Stimulated activated CD8-positive, alpha-beta memory T cell treated with anti-CD3 and anti-CD28 coated beads, Interleukin-2, amount 100 ng/mL, for 1 hour (primary cell): ENCODE measurements at places on chromosomes 3 and 15.

DNA sequence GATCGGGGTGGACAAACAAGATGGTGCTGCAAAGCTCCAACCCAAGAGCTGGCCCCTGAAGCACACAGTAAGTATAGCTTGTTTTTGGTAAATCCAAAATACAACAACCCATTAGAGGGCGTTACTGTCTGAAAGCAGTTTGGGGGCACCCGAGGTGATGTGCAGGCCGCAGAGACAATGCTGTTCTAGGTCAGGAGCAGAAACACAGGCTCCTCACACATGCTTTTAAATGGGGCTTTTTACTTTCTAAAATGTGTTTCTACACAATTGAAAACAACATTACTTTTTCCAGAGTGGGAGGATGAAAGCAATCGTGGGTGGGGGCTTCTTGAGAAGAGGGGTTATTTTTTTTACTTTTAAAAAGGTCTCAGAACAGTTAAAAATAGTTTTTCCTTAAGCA lies 1029.3 kb upstream of the CFAP20DC start:
- no peak for DNase-seq

DNA sequence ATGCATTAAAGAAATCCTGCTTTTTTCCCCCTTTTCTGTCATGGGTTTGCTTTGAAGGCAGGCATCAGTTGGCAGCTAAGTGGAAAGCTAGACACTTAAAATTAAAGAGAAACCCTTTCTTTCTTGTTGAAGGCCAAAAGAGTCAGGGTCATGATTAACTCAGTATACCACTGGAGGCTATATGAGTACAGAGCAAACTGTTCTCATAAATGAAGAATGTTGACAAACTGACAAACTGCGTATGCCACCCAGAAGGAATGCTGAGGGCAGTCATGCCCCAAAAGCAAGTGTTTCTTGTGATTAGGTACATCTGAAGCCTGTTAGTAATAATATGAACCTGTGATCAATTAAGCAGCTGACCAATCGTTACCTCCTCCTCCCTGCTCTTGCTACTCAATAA lies 43.6 kb upstream of the COL6A6 start:
- no peak for DNase-seq

DNA sequence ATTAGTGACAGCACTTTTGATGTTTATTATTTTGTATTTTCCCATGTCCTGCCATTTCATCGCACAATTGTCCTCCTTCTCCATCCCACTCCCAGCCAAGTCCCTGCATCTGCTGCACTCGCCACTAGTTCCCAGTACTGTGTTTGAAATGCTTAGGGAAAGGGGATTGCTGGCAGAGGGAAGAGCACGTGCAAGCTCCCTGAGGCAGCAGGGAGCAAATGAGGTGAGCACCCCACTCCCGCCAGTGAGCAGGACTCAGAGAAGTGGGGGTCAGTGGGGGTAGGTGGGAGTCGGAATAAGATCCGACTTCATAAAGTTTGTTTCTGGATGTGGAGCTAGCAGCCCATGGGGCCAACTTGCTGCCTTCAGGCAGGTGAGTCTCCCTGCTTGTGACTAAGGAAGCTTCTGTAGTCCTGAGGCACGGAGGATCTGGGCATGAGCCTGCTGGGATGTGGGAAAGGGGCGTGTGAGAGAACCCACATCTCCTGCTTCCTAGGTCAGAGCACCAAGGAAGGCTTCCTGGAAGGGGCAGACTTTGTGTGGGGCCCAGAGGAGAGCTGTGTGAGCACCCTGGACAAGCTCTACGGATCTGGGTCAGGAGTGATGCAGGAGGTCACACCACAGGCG lies 99.7 kb upstream of the TLE3 start:
- no peak for DNase-seq

DNA sequence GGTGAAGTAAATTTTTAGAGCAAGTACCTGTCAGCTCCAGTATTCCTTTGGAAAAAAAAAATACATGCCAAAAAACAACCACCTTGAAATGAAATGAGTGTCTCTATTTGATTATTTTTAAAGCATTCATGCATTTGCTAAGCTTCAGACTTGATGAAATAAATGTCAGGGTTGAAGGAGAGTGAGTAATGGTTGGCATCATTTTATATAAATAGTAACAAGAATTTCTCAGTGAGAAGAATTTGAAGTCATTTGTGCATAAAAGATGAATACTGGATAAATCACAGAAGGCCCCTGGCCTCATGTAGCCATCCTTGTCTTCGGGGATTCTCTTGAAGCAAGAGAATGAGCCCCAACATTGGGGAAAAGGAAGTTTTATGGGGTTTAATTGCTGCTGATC lies 318.4 kb downstream of the LPP start:
- DNase-seq = no peak

DNA sequence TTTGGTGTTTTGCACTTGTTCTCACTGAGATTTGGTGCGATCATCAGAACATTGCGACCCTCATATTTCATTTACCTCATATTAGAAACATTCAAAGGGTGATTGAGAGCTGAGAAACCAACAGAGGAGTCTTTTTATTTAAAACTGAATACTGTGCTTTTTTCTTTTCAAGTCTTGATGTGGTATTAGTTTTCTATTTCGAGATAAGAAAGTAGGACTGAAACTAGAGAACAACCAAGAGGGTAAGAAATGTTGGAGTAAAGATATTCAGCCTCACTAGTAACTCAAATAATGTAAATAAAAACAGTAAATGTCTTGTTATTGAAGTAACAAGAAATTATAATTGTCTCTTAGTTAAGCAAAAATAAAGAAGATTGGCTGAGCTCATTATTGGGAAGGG lies 26.5 kb downstream of the EFHB start:
- DNase-seq = no peak

- DNase-seq = no peak
Observed at GRCh38 chr3:16813336-16813735, 71.4 kb upstream of the PLCL2 start.

DNA sequence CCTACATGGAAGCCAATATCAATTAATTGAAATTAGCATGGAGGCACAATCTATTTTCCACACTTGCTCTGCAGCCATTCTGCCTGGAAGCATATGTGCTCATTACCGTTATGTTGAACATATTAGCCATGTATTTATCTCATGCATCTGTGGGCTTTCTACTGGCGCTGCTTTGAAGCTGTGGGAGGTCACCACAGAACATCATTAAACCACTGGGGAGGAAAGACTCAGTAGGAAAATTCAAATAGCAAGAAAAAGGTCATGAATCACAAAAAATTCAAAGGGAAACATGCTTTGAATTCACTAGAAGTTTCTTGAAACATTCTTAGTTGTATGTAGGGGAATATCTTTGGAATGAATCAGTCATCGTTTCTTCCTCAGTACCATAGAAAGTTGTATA lies 652.5 kb downstream of the EDEM1 start:
- DNase-seq = no peak

DNA sequence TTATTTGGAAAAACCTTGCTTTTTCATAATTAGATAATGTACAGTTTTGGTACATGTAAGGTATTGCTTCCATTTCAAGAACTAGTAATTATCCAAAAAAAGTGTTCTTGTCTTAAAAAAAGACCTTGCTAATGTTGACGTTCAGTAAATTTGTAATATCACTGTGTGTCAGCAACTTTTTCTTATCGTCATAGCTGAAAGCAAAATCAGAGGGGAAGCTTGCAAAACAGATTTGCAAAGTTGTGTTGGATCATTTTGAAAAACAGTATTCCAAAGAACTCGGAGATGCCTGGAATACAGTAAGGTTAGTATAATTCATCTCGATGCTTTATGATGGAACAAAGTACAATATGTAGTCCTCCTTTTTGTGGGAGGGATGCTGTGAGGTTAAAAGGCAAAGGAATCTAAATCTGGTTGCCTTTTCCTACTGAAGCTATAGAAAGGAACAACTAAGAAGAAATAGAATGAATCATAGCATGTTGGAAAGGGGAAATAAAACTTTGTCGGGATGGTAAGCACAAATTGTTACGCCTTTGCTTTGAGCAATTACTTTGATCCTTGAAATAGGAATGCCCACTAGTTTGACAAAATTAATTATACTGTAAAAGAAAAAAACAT lies 1.5 kb downstream of the NSUN3 start:
- DNase-seq = no peak

GRCh38 chr15:101664303-101664913 lies 12.2 kb upstream of the TM2D3 start:
- no peak for DNase-seq

- no peak for DNase-seq
Observed at GRCh38 chr3:118186051-118186450, 848.6 kb downstream of the IGSF11 start.

DNA sequence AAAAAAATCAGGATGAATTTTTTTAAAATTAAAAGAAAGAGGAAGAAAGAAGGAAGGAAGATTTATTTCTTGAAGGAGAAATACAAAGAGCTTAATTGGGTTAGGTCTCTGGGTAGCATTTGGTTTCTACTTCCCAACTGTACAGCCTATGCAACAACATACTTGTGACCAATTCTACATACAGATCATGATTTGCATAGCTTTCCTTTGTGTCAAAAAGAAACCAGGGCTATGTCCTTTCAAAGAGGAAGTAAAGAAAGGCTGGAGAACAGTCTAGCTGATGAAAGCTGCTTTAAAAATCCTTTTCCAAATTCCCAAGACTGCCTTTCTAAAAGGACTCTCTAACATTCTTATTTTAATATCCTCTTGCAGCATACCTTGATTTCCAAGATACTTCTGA lies 6.1 kb upstream of the HGD start:
- no peak for DNase-seq

- no peak for DNase-seq
Observed at GRCh38 chr3:100545371-100545770, 53.0 kb downstream of the TMEM45A start.

DNA sequence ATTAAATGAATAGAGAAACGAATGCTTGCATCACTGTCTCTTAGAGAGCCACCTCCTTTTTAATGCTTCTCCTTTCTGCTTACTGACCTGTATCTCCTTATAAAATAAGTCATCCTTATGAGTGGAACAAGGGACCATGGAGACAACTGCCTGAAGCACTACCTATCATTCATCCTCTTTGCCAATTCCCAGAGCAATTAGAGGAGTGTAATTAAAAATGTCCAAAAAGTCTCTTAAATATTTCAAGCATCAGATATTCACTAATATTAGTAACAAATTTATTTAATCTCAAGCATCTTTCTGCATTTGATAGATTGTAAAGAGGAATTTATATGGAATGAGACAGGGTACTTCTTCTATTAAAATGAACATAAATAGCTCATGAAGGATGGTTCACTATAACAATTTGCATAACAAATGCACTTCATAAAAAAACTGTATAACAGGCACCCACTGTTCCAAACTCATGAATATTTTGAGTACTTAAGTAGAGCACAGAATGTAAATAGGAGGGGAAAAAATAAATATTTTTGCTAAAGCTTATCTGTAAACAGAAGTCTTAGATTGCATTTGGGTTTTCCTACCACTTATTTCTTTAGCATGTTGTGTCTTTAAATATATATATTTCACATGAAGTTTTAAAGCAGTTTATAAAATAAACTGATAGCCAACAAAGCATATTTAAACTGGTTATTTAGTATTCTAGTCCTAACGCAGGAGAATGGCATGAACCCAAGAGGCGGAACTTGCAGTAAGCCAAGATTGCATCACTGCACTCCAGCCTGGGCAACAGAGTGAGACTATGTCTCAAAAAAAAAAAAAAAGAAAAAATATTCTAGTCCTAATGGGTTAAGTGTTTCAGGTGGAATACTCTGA lies 269.3 kb downstream of the TBL1XR1 start:
- DNase-seq = no peak

DNA sequence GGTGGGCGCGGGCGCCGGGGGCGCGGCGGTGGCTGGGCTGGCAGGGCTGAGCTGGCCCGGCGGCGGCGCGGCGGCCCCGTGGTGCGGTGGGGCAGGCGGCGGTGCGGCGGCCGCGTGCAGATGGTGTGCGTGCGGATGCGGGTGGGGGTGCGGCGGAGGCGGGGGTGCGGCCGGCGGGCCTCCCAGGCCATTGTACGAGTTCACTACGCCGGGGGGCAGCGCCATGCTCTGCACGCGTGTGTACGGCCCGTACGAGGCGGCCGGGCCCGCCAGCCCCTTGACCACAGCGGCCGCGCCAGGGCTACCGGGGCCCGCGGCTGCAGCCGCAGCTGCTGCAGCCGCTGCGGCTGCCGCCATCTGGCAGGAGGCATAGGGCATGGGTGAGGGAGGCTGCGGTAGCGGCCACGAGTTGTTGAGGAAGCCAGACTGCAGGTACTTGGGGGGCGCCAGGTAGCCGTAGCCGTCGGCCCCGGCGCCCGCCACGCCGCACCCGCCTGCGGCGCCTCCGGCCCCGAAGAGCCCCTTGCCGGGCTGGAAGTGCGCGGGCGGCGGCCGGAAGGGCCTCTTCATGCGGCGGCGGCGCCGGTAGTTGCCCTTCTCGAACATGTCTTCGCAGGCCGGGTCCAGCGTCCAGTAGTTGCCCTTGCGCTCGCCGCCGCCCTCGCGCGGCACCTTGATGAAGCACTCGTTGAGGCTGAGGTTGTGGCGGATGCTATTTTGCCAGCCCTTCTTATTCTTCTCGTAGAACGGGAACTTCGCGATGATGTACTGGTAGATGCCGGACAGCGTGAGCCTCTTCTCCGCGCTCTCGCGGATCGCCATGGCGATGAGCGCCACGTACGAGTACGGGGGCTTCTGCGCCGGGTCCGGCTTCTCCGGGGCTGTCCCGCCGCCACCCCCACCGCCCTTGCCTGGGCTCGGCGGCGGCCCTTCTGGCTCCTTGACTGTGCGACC lies 951 bp downstream of the FOXL2 start:
- DNase-seq = no peak
